Large intestine (tissue), 12 donors: ENCODE measurements at places on chromosomes 12 and 14. TPM values are rescaled to one million over a fixed set of nuclear protein-coding genes. Genes with fewer than 3 reads are reported as not detected.

The RPGRIP1 gene
- 0.49 TPM for polyA plus RNA-seq

- H3K27me3 ChIP-seq = no peaks in the 10 kb centered on the region
- no peaks in the 10 kb centered on the region for H3K4me1 ChIP-seq
- no peaks in the 10 kb centered on the region for H3K36me3 ChIP-seq
- DNase-seq = no peak
- no peak overlapping the region for H3K27ac ChIP-seq
Observed at GRCh38 chr12:39771456-39771855, 151.9 kb upstream of the ABCD2 start.

The PLEK2 gene
- 39.6 TPM for polyA plus RNA-seq

DNA sequence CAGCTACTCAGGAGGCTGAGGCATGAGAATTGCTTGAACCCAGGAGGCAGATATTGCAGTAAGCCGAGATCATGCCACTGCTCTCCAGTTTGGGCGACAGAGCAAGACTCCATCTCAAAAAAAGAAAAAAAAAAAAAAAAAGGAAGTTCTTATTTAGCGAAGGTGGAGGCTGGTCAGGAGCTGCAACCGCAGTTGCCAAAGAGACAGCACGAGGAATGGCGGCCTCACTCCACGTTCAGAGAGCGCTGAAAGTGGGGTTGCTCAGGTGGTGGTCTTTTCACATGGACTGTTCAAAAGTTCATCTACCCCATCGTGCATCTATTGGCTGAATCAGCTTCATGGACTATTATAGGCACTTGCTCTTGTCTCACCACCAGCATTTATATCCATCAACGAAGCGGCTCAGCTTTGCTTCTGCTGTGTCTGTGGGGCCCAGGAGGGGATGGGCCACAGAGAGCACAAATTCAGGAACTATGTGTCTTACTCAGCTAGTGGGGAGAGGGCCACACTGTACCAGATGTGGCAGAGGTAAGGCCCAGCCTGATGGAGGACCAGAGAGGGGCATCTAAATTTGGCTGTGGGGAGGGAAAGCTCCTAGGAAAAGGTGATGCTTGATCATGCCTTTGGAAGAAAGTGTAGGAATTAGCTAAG is 27.3 kb downstream of the SLC25A47 start:
- no peak for DNase-seq
- peaks cover 52% of the 10 kb centered on the region for H3K36me3 ChIP-seq
- H3K4me1 ChIP-seq = peaks cover 20% of the 10 kb centered on the region

DNA sequence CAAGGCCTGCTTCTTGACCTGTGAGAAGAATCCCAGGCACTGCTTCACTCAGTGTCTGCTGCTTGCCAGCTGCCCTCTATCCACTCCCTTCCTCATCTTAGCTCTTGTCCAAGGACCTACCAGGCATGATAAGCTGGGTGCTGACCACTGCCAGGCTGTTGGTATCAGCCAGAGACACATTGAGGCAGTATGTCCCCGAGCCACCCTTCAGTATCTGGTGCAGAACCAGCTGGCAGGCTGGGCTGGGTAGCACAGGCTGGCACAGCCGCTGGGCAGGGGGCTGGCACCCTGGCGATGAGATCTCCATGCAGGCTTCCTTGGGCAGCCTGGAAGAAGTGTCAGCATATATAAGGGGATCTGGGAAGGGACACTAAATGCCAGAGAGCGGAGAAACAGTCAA is 10.5 kb downstream of the PMEL start:
- H3K27ac ChIP-seq = no peak overlapping the region
- no peak overlapping the region for H3K4me3 ChIP-seq
- H3K4me1 ChIP-seq = peaks cover 14% of the 10 kb centered on the region
- DNase-seq = no peak

The PRH2 gene
- polyA plus RNA-seq = 0.55 TPM

- H3K4me3 ChIP-seq = no peak overlapping the region
- H3K27ac ChIP-seq = no peak overlapping the region
- no peaks in the 10 kb centered on the region for H3K36me3 ChIP-seq
- no peak for DNase-seq
- no peaks in the 10 kb centered on the region for H3K4me1 ChIP-seq
- H3K27me3 ChIP-seq = peaks cover 3% of the 10 kb centered on the region
Observed at GRCh38 chr12:104505095-104505818, 48.5 kb downstream of the CHST11 start.

The DPPA3 gene
- not detected for polyA plus RNA-seq

DNA sequence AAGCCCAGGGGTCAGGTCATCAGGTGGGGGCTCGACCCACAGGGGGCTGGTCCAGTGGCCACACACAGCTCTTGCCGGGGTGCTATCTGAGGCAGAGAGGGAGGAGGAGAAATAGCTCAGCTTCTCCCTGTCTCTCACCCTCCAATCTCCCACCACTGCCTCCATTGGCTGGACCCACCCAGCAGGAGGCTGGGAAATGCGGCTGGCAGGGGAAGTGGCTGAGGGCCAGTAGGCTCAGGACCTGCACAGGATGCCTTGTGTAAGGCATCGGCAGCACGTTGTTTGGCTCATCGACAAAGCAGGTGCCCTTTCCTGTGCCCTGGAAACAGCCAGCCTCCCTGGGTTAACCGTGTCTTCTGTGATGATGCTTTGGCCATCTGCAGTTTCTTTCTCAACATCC is 58.8 kb upstream of the SLC24A4 start:
- H3K36me3 ChIP-seq = no peaks in the 10 kb centered on the region
- DNase-seq = no peak
- peaks cover 8% of the 10 kb centered on the region for H3K27me3 ChIP-seq
- no peak overlapping the region for H3K4me3 ChIP-seq
